ENCODE measurements at places on chromosomes 6 and 20.

DNA sequence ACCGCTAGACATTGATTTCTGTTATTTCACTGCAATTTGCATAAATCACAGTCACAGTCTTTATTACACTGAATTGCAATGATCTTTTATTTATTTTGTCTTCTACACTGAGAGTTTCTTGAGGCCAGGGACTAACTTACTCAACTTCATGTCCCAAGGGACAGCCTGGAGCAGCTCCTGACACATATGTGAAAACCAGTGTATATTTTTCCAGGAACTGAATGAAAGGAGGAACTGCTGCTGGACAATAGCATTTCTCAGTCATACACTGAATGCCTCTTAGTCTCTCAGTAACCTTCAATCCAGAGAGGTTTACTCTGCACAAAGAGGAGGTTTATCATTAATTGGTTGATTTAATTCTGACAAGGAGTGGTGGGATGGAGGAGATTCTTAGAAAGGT is 5.9 kb downstream of the F13A1 start:
- no peak for DNase-seq

GRCh38 chr6:10140136-10140535 is 274.7 kb downstream of the TFAP2A start:
- DNase-seq = no peak

- peak; percentile 32 for DNase-seq
Observed at GRCh38 chr6:4010689-4011090, 68.2 kb downstream of the FAM217A start.

- DNase-seq = no peak
Observed at GRCh38 chr20:8036771-8037170, 17.2 kb upstream of the TMX4 start.

DNA sequence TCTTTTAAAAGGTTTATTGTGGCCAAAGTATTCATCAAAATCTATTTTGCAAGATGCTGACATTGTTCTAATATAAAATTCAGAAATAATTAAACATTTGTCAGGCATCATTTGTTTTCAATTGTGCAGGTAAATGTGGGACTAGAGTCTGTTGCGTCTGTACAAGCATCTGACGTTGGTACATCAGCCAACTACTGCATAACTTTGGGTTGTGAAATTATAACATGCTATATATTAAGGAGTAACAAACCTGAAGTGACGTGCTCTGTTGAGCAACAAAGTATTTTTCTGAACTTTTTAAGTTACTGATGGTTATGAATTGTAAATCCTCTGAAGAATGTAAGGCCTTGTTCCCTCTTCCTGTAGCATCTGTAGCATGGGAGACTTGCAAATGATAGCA is 66.0 kb downstream of the RNF182 start:
- DNase-seq = no peak

GRCh38 chr20:8129211-8129976 is 2.7 kb upstream of the PLCB1 start:
- no peak for DNase-seq

DNA sequence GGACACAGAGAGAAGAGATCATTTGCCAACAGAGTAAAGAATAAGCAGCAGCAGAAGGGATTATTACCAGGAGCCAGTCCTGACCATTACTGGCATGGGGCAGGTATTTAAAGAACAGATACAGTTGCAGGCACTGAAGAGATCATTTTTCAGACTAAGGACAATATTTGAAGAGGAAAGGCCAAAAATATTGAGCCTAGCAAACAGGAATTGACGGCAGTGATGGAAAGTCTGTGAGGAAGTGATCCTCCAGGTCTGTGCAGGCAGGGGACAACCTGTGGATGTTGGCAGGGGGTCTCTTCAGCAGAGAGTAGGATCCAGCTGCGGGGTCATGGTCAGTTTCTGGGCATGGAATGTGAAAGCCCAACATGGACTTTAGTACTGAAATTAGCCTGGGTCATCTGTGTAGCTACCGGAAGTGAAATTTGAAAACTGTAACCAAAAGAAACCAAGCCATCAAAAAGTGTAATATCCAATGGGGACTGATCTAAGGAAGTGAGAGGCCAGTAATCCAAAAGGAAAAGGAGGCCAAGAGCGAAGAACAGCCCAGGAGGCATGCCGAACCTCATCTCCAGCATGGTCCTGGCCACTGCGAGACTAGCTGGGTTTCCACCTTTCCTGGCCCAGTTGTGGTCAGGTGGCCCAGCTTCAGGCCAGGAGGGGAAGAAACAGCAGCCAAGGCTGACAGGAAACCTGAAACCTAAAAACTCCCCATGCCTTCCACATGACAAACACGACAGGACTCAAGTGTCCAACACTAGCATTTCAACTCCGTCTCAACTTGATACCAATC is 115.1 kb upstream of the TNFAIP3 start:
- no peak for DNase-seq

GRCh38 chr6:125421836-125422235 is 120.1 kb upstream of the HDDC2 start:
- no peak for DNase-seq

- DNase-seq = no peak
Observed at GRCh38 chr20:50982363-50982762, 23.7 kb downstream of the MOCS3 start.

DNA sequence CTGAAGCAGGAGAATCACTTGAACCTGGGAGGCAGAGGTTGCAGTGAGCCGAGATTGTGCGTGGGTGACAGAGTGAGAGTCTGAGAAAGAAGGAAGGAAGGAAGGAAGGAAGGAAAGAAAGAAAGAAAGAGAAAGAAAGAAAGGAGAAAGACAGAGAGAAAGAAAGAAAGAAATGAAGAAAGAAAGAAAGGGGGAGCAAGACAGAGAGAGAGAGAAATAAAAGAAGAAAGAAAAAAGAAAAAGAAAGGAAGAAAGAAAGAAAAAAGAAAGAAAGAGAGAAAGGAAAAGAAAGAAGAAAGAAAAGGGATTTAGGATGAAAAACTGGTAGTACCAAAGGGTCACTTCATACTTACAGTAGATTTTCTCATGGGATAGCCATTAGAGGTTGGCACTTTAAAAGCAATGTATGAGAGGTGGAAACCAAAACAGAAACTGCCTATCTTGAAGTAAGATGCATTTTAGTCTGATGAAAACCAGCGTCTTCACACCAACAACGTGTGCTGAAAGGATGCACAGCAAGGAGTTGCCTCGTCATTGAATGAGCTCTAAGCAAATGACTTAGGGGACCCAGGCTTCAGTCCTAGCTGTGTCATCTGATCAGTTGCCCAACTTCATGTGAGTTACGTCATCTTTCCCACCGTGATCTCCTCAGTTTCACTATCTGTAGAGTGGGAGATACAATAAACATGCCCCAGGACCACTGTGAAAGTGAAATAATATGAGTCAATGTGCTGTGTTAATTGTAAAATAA is 133.9 kb upstream of the NEDD9 start:
- peak; percentile 80 for DNase-seq

- DNase-seq = no peak
Observed at GRCh38 chr20:14431568-14431967, 94.2 kb upstream of the FLRT3 start.

GRCh38 chr6:70629929-70630328 is 37.8 kb upstream of the SMAP1 start:
- DNase-seq = no peak

DNA sequence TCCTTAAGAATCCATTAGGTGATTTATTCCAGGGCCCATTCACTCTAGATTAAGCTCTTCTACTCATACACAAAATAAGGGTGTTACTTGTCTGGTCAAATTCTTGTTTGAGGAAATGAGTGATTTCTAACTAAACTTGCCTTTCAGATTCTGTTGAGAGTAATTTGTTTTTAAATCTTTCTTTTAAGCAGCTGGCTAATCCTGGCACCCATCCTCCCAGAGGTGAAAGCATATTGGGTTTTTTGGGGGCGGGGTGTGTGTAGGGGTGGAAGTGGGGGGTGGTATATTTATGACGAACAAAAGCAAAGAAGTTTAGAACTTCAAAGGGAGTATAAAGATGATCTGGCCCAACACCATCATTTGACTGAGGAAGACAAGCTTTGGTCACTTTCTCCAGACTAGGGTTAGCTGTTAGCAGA is 94.7 kb downstream of the RTN4IP1 start:
- DNase-seq = peak; percentile 78

DNA sequence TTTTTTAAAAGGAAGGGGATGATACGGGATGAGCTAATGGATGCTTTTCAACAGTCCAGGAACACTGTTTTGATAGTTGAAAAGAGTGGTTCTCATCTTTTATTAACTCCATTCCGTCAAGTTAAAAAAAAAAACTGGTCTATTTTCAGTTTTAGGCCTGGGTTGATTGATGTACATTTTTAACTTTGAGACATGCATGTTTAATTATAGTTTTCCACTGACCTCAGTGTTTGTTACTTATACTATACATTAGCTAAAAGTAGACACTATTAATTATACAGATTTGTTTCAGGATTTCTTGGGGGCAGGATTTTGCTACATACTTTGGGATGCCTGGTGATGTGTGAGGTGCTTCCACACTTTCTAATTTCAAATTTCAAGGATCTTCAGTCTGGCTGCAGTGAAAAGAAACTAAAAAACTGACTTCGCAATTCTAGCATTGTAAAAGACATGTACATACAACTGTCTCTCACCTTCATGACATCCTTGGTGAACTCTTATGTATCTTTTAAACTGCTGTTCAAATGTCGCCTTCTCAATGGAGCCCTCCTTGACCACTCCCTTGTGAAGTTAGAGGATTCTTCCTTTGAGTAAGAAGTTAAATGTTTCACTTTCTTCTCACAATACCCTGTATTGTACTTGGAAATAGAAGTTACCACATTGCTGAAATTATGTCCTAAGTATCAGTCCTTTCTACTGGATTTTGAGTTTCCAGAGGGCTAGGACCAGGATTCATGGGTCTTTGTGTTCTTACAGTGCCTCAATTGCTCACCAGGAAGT is 101.7 kb downstream of the TSHZ2 start:
- DNase-seq = no peak

DNA sequence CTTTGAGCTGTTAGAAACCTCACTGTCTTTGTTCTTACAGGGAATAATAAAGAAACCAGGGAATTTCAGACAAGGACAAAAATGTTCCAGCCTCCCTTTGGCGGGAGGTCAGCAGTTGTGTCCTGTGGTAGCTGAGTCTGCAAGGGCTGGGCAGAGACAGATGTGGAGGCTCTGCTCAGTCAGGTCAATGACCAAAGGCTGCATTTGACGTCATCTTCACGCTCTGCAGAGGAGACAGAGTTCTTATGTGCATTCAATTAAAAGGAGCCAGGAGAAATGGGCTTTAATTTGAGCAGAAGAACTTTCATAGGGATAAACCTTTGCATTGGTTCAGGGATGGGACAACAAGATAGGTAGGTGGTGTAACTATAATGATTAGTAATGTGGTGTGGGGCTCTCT is 45.1 kb upstream of the FOXA2 start:
- no peak for DNase-seq

GRCh38 chr6:42784717-42785498 is 3.1 kb downstream of the BICRAL start:
- no peak for DNase-seq

DNA sequence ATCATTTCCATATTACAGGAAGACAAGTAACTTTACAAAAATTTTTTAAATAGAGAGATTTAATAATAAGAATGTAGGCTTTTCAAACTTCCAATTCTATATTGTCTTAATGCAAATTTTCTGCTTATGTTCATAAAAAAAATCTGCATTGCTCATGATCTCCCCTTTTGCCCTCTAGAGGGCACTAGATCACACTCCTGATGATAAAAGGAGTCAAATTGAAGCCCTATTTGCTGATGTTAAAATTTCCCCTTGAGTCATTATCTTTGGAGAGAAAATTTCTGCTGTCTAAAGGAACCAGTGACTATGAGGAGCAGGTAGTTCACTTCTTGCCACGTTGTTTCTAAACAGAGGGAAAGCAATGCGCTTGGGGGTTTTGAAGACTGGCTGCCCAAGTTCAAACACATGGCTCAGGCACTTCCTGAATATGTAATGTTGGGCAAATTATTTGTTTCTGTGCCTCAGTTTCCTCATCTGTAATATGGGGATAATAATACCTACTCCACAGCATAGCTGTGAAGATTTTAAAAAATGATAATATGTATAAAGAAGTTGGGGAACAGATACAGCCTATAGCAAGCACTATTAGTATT is 874.2 kb downstream of the TFAP2A start:
- DNase-seq = no peak

GRCh38 chr6:21587179-21587960 is 6.2 kb upstream of the SOX4 start:
- DNase-seq = no peak

- no peak for DNase-seq
Observed at GRCh38 chr6:1228754-1229191, 83.1 kb upstream of the FOXQ1 start.

DNA sequence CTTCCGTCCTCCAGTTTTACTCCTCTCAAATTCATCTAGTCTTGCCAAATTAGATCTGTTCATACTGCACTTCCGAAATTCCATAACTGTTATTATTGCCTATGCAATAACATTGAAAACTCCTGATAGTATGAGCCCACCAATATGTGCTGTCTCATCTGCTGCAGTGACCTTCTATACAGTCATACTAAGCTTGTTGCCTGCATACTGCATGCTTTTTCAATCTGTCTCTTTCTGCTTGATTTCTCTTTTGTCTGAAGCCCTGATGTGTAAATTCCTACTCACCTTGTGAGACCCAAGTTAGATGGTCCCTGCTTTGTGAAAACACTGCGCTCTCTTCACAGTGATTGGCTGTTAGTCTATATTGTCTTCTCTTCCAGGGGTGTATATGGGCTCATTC is 1.1 kb downstream of the TBP start:
- DNase-seq = no peak

- no peak for DNase-seq
Observed at GRCh38 chr6:3869284-3869631, 20.1 kb downstream of the FAM50B start.

- DNase-seq = no peak
Observed at GRCh38 chr20:46491354-46491753, 22.0 kb downstream of the ZNF334 start.

- DNase-seq = peak; percentile 23
Observed at GRCh38 chr6:41546475-41546865, 289 bp downstream of the FOXP4 start.

GRCh38 chr6:72826744-72827438 is 205.0 kb downstream of the KCNQ5 start:
- no peak for DNase-seq
